ENCODE measurements at places on chromosomes 12 and 14.

GRCh38 chr12:106498056-106498455 is 84.7 kb upstream of the RFX4 start:
- DNase-seq = no peak

GRCh38 chr12:28237423-28237822 is 47.2 kb downstream of the CCDC91 start:
- no peak for DNase-seq

DNA sequence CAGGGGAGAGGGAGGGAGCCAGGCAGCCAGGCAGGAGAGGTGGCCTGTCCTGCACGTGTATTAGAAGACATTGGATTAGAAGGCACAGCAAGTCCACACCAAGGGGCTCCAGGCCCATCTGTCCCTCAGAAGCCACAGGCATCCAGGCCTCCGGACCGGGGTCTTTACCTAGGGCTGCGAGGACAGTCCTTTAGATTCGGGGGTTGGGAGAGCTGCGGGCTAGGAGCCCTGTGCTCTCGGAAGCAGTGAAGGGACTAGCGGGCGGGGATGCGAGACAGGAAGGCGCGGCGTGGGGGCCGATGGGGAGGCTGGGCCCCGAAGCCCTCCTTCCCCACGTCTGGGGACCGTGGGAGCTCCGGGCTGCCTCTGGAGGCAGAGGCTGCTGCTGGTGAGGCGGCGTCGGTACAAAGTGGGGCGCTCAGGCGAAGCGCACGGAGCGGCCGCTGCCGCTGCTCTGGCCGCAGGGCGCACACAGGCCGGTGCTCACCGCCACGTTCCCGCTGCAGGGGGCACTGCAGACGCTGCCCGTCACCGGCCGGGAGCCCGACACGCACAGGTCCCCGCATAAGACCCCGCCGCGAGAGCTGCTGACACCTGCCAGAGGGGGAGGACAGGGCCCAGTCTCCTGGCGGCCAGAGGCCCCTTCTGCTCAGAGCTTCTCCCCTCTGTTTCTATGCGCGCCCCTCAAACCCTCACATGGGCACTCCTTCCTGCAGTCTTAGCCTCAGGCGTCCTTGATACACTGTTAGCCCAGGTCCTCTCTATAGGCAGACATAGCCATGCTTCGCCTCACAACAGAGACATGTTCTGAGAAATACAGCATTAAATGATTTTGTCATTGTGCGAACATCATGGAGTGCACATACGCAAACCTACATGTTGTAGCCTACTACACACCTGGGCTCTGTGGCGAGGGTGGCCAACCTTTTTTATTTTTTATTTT is 17.3 kb downstream of the KRT7 start:
- no peak for DNase-seq

- no peak for DNase-seq
Measured at GRCh38 chr12:992647-993046, 1.6 kb downstream of the ERC1 start.

DNA sequence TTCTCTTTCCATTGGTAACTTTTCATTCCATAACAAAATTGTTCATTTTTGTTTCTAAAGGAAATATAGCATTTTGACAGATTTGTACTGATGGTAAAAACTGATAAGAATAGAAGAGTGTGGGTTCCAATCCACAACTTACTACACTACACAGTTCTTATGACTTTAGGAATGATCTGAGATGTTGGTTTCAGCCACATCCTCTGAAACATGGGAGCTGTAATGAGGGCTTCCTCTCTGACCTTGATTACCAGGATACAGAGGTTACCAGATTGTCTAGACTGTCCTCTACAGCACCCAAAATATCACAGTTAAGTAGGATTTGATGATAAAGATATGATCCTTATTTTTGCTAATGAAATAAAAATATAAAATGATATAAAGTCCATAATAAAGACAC is 1184.6 kb downstream of the FLRT2 start:
- DNase-seq = no peak

GRCh38 chr12:9256341-9256740 is 48.1 kb upstream of the PZP start:
- no peak for DNase-seq

DNA sequence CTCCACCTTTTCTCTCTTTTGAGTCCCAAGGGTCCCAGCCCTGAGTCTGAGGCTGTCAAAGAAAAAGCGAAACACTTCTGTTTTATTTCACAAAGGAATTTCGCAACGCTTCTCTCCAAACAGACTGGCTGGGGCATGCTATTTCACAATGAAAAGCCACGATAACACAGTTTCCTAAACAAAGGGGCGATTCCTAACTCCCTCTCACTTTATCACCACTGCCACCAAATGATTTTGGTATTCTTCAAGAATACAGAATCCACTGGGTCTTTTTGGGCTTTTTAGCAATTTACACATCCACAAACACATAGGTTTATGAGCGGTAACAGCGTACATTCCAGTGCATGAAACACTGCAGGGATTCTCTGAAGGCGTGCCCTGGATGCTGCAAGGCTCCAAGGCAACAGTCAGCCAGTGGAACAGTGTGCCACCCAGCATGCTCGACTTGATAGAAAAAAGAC is 161.2 kb downstream of the DAD1 start:
- peak; percentile 93 for DNase-seq

DNA sequence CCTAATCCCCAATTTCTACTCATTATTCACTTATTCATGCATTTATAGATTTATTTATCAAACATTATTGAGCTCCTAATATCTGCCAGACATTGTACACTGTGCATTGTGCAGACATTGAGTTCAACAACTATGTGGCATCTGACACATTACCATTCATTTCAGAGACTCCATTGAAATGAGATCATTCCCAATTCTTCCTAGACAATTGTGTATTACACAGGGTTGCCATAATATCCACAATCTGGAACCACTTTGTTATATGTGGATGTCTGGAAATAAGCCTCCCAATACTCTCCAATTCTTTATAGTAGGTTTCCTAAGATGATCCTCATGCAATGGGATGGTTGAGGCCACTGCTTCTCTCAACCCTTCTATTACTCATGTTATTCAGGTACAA is 165.0 kb downstream of the OTOGL start:
- DNase-seq = no peak

- DNase-seq = peak; percentile 23
Measured at GRCh38 chr12:25959071-25959961, 834 bp downstream of the RASSF8 start.

DNA sequence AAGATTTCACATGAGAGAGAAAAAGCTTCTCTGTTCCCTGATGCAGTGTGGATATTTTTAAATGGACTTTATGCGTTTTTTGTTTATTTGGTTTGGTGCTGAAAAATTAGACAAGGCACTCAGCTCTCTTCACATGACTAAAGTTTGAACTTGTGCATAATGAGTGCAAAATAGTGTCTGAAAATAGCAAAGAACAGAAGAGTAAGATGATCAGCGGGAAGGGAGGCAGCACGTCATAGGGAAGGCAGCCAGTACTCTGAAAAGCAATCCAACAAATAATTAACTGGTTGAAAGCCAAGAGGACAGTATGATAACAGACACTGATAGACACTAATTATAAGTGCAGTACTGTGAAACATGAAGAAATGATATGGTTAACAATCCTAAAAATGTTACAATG is 46.6 kb upstream of the CDKN3 start:
- no peak for DNase-seq

DNA sequence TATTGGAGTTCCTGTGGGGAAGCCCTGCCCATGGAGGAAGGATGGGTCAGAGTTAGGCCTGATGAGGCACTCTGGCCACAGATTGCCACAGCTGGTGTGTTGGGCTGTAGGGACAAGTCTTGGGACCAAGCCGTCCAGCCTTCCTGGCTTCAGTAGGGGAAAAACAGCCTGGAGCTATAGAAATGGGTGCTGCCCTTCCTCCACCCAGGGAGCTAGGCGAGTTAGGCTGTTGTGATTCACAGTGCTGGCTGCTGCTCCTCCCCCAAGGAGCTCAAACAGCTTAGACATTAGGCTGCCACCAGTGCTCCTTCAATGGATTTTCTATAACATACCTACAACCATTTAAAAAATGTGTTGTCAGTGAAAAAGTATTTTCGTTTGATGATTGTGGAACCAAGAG is 274.3 kb downstream of the RPL10L start:
- no peak for DNase-seq

DNA sequence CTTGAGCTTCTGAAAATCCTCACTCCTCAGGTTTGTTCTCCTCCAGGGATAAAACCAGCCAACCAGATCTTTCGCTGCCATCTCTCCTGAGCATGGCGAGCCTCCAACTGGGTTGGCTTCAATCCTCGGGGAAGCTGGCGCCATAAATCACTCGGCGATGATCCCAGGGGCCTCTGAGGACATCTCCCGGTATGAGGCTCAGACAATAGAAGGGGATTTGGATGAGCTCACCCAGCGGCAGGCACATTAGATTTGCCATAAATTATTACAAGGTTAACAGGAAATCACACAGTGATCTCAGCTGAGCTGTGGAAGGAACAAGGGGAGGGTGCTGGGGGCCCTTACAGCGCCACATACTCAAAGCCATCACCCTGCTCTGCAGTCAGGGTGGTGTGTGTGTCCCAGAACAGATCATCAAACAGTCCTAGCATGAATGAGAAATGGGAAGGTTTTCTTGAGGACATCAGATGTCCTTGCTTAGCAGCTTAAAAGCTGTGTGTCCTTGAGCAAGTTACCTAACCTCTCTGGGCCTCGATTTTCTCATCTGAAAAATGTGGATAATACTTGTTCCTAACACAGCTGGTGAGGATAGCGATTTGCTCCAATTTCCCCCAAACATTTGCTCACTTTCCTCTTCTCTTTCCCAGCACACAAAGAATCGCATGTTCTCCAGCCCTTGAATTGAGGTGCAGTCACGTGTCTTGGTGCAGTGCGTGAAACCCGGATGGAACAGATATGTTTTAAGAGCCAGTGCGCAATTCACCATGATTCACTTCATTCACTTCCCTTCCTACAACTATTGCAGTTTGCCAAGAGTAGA is 142.8 kb downstream of the SCARB1 start:
- DNase-seq = peak; percentile 77

DNA sequence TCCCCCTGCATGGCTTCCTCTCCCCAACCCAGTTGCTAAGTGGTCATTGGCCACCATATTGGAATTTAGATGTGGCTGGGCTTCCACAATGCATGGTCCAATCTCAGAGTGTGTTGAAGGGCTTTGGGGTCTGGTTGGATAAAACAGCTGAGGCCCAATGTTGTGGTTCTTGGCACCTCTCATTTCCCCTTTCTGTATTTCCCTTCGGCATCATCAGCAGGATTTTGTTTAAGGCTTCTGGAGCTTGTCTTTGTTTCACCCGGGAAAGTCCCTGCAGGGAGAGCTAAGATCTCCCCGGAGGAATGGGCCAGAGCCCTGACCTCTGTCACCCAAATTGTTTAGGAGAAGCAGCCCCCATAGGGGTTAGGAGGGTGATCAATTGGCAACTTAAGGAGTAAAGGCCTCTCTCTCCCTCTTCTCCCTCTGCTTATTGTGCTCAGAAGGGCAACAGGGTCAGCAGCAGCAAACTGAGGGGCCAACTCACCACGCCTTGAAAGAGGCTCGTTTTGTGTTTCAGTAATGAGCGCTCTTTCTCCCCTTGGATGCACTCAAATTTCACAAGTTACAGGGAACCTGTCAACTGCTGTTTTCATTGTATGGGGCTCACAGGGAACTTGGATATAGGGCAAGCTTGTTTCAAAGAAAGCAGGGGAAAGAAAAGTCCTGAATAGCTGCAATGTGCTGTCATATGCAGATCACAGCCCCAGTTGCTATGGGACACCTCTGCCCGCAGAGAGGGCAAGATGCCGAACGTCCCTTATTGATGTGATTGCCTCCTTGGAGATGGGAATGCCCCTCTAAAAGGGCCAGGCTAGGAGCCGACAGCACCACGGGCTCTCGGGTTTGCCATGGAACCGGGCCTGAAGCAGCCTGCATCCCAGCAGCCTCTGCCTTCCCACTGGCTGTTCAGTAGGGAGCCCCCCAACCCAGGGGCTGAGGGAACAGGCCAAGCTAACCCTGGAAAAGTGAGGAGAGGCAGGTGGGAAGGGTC is 223.7 kb downstream of the ZFP36L1 start:
- peak; percentile 50 for DNase-seq

DNA sequence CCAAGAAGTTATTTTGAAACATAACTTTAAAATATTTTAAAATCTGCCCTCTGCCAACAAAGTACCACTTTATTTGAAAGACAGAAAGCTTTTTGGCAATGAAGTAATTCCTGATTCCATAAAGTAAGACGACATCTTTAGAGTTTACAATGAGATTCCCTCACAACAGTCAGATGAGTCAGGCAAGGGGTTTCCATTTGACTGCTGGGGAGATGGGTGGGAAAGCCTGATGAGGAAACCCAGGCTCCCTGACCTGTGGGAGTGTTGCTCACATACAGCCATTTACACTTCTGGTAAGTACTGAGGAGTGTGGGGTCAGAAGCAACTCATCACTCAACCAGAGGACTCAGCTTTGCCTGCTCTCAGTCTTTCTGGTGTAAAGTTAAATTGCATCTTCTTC is 10.2 kb downstream of the KITLG start:
- DNase-seq = no peak

DNA sequence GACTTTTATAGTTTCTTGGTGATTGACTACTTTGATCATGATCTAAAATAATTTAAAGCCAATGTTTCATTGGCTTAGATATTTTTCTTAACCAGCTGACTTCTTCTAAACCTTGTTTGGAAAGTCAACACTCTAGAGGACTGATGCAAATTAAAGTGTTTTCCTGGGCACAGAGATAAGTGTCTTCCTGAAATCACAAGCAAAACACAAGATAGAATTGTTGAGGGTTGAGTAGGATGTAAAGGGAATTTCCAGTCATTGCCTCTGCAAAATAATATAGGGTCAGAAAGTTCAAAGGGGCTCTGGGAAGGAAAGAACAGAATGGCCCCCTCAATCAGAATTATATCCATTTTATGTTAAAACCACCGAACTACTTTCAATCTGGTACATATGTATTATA is 156.3 kb upstream of the LRIG3 start:
- DNase-seq = no peak

DNA sequence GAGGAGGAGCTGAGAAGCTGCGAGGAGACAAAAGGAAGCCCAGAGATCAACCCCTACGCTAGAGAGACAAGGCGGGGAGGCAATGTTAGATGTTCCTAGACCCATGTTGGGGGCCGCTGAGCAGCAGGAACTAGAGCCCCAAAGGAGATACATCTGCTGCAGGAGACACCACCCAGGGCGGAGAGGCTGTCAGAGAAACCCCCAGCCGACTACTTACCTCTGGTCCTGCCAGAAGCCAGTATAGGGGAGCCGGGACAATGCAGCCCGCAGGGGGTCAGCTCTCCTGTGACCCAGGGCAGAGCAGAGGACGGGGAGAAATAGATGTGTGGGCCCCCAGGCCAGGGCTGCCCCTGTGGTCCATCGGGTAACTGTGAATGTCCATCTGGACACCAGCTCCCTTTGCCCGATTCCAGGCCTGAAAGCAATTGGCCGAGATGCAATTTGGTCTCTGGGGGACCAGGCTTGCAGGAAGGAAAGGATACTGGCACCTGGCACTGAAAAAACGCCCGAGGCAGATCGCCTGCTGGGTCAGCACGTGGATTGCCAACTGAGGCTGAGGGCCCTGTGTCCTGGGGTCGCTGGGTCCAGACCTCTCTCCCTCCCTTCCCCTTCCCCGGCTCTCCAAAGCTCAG is 34.9 kb downstream of the SYNE3 start:
- no peak for DNase-seq

GRCh38 chr12:120264086-120264903 is 1.2 kb downstream of the PXN start:
- DNase-seq = peak; percentile 38

- no peak for DNase-seq
Measured at GRCh38 chr14:104856869-104857860, 7.9 kb upstream of the CEP170B start.

All from suppressor macrophage (primary cell).